ENCODE measurements at places on chromosomes 5 and 9.

DNA sequence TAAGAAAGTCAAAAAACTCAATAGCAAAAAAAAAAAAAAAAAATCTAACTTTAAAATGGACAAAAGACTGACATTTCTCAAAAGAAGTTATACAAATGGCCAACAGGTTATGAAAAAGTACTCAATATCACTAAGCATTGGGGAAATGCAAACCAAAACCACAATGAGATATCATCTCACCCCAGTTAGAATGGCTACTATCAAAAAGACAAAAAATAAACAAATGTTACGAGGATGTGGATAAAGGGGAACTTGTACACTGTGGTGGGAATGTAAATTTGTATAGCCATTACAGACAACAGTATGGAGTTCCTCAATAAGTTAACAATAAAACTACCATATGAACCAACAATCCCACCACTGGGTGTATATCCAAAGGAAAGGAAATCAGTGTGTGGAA lies 37.2 kb downstream of the ENC1 start:
- DNase-seq = no peak

- DNase-seq = no peak
Observed at GRCh38 chr9:100084734-100085133, 14.1 kb downstream of the ERP44 start.

DNA sequence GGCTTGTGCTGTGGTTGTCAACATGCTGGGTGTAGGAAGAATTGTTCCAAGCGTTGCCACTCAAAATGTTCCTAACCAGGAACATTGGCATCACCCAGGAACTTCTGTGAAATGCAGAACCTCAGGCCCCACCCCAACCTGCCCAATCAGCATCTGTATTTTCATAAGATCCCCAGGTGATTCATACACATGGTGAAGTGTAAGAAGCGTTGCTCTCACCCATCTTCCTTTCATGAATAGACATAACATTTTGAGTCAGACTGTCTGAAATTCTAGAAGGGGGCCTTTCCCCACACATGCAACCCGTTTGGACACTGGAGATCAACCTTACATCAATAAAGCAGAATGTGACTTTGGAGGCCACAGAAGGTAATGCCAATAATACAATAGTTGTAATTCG lies 9.3 kb upstream of the AFAP1L1 start:
- DNase-seq = no peak

GRCh38 chr5:133285583-133286021 lies 233.8 kb downstream of the HSPA4 start:
- DNase-seq = peak; percentile 54

- DNase-seq = peak; percentile 45
Observed at GRCh38 chr9:123003466-123003865, 30.0 kb upstream of the GPR21 start.

DNA sequence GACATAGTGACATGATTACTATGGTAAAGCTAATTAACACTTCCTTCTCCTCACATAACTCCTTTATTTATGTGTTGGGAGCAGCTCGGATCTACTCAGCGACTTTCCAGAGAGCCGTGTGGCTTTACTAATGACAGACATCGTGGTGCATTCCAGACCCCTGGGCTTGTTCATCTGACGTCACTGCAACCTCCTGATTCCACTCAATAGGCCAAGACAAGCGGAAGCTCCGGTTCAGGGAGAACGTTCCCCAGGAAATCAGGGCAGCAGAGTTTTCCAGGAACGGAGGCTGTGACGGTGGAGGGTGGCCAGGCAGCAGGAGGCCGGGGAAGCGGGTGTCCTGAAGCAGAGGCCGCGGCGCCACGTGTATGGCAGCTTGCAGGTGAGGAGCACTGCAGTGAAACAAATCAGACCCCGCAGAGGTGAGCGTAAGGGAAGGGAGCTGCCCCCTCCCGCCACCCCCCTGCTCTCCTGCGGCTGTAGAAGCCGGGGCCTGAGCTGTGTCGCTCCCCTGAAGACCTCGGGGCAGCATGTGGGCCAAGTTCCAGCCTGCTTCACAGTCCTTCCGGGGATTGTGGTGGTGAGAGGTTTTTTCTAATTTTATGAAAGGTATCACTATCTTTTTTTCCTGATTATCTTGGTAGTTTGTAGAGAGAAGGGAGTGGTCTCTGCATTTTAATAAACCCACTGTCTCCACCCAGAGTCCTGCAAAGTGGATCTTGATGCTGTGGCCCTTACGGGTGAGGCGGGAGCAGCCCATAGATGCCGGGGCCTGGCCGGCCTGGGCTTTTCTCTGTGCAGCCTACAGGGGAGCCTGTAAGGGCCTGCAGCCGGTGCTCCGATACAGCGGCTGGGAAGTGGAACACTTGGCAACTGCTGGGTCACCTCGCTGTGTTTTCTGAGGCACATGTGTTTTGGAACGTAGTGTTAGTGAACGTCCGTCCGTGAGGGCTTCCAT lies 220.4 kb upstream of the IRX4 start:
- DNase-seq = no peak

- peak; percentile 64 for DNase-seq
Observed at GRCh38 chr9:131709771-131710431, 30.0 kb downstream of the RAPGEF1 start.

GRCh38 chr5:69042500-69042899 lies 51.3 kb upstream of the SLC30A5 start:
- no peak for DNase-seq

GRCh38 chr9:128892221-128892921 lies 10.4 kb downstream of the LRRC8A start:
- peak; percentile 77 for DNase-seq

- no peak for DNase-seq
Observed at GRCh38 chr5:134115806-134116175, 1.3 kb downstream of the TCF7 start.

DNA sequence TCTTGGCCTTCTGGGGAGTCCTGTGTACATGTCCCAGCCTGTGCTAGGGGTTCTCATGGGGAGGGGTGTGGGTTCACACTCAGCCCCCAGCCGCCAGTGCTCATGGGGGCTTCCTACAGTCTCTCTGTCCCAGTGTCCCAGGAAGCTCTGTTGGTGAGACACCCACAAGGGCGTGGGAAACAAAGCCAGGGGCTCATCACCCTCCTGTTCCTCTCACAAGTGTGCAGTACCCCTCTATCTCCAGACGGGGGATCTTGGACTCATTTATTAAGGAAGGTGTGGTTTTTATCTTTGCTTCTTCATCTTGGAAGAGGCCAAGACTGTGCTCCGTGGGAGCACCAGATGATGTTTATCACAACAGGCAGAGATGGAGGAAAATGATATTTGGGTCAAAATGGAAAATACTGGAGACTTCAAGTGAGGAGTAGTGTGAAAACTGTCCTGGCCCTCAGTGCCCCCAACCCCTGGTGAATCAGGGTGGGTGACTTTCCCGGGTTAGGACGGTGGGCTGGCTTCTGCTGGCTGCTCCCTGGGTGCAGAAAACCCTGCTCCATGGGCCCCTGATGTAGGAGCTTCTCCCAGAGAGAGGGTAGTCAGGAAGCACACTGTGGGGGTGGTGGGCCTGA lies 15.2 kb downstream of the TMEM171 start:
- DNase-seq = peak; percentile 64

Measured in HCEC 1CT (cell line).